ENCODE measurements at places on chromosomes 2 and 18.
A peak's percentile ranks its signal among the peaks of the same experiment; 100 is the strongest.

- no peak for DNase-seq
Observed at GRCh38 chr2:132519566-132519965, 103.0 kb downstream of the GPR39 start.

GRCh38 chr2:200274116-200275075 is 32.1 kb upstream of the SPATS2L start:
- no peak for DNase-seq

- no peak for DNase-seq
Observed at GRCh38 chr2:60557486-60557864, 4.0 kb upstream of the BCL11A start.

DNA sequence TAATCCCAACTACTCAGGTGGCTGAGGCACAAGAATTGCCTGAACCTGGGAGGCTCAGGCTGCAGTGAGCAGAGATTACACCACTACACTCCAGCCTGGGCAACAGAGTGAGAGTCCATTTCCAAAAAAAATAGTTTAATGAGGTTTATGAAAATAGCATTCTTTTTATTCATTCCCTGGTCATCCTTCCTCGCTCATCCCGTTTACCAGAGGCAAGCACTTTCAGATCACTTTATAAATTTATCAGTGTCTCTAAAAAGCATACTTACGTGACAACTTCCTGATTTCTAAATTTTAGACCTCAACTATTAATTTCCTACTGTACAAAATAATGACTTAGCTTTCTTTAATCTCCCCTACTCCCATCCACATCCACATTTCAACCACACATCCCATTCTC is 864.8 kb downstream of the EPHA4 start:
- no peak for DNase-seq

- DNase-seq = no peak
Observed at GRCh38 chr18:63377275-63377980, 10.4 kb upstream of the KDSR start.

- no peak for DNase-seq
Observed at GRCh38 chr18:12304351-12305210, 3.5 kb upstream of the TUBB6 start.

DNA sequence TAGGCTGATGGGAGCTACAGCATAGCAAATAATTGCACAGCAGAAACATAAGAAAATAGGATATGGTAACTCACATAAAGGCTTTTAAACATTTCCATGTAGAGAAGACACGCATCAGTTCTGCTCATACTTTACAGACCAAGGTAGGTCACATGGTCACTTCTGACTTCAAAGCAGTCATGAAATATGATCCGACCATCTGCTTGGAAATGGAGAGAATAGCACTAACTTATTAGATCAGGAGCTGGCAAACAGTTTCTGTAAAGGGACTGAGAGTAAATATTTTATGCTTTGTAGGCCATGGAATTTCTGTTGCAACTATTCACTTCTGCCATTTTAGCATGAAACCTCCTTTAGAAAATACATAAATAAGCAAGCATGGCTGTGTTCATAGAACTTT is 936.6 kb upstream of the FANCL start:
- no peak for DNase-seq

DNA sequence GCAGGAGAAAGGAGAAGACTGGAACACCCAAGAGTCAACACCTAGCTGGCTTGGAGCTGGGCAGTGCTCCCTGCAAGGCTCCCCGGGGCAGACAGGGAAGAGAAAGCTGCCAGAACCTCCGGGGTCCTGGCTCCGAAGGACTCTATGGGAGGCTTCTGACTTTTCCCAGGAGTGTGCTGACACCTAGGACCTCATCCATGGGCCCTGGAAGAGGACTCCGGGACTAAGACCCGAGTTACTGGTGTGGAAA is 37.8 kb upstream of the ATP6V1B1 start:
- DNase-seq = no peak

GRCh38 chr2:69807821-69808540 is 21.5 kb upstream of the GMCL1 start:
- DNase-seq = no peak

DNA sequence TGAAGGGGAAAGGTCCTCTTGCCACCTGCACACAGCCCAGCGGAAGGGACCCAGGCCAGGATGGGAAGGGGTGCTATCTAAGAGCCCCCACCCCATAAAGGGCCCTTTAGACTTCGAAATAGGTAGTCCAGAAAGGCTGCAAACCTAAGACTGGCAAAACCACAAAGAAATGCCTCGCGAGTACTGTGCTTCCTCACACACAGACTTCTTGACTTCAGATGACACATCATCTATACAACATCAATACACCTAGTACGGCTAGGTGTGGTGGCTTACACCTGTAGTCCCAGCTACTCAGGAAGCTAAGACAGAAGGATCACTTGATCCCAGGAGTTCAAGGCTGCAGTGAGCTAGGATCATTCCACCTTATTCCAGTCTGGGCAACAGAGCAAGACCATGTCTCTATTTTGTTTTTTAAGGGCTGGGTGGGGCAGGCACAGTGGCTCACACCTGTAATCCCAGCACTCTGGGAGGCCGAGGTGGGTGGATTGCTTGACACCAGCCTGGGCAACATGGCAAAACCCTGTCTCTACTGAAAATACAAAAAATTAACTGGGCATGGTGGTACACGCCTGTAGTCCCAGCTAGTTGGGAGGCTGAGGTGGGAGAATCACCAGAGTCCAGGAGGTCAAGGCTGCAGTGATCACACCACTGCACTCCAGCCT is 125.8 kb downstream of the CABLES1 start:
- DNase-seq = no peak

- DNase-seq = peak; percentile 94
Observed at GRCh38 chr2:171271971-171272436, 111.3 kb upstream of the TLK1 start.
